Occipital lobe (tissue), 3 donors: ENCODE measurements at places on chromosomes 2 and 18.

DNA sequence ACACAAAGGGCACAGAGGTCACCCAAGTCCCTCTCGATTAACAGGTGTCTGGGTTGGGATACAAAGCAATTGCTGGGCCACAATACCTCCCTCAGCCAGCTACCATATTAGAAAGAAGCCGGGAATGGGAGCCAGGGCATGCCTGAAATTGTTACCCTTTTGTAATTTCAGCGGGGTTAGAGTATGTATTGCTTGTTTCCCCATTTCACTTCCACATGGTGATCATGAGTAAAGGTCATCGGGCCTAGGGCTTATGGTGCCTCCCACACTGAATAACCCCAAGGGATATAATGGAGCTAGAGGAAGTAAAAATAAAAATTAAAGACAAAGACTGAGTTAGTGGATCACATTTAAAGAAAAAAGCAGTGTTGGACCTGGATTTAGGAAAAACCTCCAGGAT is 437.2 kb upstream of the KLHL29 start:
- DNase-seq, result no peak

DNA sequence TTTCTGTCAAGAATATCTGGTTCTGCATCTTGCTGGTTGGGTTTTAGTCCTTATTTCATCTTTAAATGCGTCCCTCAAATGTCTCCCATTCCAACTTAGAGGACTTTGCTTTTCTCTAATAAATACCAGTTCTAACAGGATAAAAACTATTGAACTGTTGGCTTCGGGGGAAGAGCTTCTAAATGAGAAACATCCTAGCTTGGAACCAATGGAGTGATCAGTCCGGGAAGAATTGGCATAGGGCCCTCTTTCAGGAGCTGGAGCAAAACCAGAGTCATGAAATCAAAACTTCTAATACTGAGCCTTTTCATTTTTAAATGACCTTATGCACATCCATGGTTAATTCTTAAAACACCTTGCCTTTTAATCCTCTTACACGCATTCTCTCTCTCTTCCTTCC is 401.6 kb upstream of the SMIM21 start:
- no peak for DNase-seq

- DNase-seq, result no peak
Observed at GRCh38 chr2:118380915-118381653, 292.8 kb downstream of the INSIG2 start.

- DNase-seq, result no peak
Observed at GRCh38 chr2:47519604-47520301, 116.8 kb downstream of the MSH2 start.

- no peak for DNase-seq
Observed at GRCh38 chr2:44680983-44681531, 260.4 kb upstream of the SIX3 start.

DNA sequence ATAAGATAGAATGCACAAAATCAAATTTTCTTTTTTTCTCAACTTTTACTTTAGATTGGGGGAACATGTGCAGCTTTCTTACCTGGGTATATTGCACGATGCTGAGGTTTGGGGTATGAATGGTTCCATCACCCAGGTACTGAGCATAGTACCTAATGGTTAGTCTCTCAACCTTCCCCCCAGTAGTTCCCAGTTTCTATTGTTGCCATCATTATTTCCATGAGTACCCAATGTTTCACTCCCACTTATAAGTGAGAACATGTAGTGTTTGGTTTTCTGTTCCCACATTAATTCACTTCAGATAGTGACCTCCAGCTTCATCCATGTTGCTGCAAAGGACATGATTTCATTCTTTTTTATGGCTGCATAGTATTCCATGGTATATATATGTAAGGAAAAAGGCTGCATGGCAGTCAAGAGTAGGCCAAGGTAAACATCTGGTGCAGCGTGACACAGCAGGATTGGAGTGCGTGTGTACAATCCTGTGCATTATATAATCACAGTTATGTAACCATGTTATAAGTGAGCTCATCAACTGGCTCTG is 10.5 kb upstream of the C2orf42 start:
- no peak for DNase-seq

- no peak for DNase-seq
Observed at GRCh38 chr2:234643407-234643806, 146.5 kb upstream of the ARL4C start.

DNA sequence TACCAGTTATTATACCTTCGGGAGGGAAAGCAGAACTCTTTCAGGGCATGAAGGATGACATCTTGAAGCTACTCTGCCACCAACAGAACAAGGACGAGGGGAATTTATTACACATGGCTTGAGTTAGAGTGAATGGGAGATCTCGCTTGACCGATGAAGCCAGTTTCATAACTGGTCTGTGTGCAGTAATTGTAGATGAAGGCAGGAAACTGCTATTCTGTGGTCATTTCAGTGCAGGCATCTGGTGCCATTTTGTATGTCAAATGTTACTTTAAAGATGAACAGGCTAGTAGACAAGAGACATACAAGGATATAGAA is 20.5 kb downstream of the GREB1 start:
- no peak for DNase-seq

- no peak for DNase-seq
Observed at GRCh38 chr2:100110614-100111000, 31.8 kb downstream of the AFF3 start.

- DNase-seq, result no peak
Observed at GRCh38 chr2:240737512-240737911, 45.8 kb downstream of the AQP12A start.

GRCh38 chr2:32108111-32108510 is 44.8 kb downstream of the SPAST start:
- no peak for DNase-seq

DNA sequence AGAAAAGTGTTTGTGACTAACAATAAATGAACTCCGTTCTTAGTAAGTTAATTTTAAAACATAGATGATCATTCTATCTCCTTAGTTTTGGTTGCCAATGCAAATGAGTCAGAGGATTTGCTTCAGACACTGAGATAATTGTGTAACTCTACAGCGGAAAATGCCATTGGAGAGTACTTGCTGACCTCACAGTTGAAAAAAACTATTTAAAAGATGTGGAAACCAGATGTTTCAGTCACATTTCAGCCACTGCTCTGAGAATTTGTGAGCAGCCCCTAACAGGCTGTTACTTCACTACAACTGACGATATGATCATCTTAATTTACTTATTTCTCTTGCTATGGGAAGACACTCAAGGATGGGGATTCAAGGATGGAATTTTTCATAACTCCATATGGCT is at the start of gene TNFAIP6:
TNFAIP6 (plus strand) TSS at position 234 of the 400 bp plus-strand sequence; CDS start at position 309, 75 bp downstream.
- DNase-seq, result no peak

GRCh38 chr2:170249761-170250160 is 71.8 kb downstream of the MYO3B start:
- no peak for DNase-seq

DNA sequence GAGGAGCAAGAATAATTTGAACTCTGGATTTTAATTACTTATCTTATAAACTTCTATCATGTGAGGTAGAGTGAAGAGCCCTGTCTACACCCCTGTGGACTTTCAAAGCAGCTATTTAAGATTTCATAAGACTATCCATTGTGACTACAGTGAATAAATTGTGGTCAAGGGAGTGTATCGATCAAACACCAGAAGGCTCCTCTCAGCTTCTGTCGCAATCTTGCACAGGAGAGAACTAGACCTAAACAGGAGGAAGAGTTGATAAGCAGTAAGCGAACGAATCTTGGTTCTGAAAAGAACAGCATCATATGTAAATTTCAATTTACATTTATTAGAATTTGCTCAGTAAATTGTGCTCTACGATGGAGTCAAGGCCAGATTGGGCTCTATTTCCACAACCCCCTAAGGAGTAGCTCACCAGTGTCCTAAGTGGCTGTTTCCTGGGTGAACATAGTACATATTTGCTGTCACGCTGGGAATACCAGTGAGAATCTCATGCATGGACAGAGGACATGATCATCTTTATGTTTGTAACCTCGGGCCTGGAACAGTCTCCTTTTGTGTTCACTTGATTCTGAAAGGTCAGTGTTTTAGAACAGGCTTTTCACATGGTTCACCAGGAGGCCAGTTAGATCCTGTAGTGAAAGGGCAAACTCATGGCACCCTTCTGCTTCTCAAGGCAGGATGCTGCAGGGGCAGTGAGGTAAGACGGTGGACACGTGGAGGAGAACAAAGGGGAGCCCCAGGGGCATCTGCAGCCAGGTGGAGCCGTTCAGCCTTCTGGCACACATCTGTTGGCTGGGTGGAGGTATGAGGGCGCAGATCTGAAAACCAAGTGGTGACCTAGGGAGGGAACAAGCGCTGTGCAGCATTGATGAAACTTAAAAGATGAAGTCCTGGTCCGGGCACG is 33.3 kb downstream of the NPAS2 start:
- no peak for DNase-seq

- DNase-seq, result no peak
Observed at GRCh38 chr2:71606244-71606643, 152.9 kb downstream of the DYSF start.

GRCh38 chr18:11112286-11112685 is 37.1 kb downstream of the PIEZO2 start:
- no peak for DNase-seq

- no peak for DNase-seq
Observed at GRCh38 chr2:3956406-3956805, 253.0 kb downstream of the DCDC2C start.

GRCh38 chr18:37368110-37368954 is 197.3 kb downstream of the CELF4 start:
- DNase-seq, result no peak

DNA sequence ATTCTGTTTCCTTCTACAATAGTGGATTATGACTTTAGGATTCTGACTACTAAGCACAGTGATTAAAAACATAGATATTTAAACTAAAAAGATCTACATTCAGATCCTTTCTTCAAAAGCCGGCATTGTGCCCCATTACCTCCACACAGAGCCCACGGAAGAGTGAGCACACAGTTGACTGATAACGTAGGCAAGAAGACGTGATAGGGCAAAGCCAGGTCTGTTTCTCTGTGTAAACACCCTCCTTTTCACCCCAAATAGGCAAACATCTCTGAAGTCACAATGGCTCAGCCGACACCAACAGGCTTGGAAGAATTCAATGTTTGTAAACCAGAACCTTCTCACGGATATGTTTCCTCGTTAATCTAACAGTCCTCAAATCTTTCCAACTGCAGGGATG is 302.9 kb downstream of the CMPK2 start:
- no peak for DNase-seq

- no peak for DNase-seq
Observed at GRCh38 chr2:138713069-138713496, 67.1 kb downstream of the NXPH2 start.

- no peak for DNase-seq
Observed at GRCh38 chr18:13804305-13804704, 19.6 kb upstream of the MC5R start.

DNA sequence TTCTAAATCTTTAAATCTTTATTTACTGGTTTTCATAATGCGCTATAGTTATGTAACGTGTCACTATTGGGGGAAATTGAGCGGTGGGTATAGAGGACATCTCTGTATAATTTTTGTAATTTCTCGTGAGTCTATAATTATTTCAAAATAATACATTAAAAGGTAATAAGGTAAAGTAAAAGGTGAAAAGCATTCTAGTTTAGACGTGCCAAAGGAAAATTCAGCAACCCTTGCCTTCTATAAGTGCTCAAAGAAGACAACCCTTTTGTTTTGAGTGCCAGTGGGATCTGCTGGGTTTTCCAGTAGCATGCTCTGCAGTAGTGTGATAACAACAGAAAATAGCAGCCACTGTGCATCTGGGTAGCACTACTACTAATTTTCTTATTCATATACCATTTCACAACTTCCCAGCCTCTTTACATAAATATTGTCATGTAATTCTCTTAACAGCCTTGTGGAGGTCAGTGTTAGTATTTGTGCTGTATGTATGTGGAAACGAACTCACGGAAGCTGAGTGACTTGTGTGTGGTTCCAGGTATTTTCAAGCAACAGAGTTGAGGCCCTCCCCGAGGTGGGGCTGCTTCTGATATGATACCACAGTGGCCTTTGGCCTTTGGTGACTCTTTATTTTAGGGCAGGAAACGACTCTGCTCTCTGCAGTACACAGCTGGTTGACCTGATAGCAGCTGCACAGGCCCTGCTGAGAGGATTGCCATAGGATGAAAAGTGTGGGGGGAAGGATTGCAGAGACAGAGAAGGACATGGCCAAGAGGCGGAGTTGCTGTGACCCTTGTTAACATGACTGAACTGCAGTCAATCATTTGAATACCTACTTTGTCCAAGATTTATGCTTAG is 104.5 kb downstream of the TDRD15 start:
- DNase-seq, result no peak

- no peak for DNase-seq
Observed at GRCh38 chr2:238777369-238778067, 70.4 kb upstream of the TWIST2 start.

- DNase-seq, result no peak
Observed at GRCh38 chr2:96103187-96103601, 13.2 kb downstream of the ADRA2B start.

DNA sequence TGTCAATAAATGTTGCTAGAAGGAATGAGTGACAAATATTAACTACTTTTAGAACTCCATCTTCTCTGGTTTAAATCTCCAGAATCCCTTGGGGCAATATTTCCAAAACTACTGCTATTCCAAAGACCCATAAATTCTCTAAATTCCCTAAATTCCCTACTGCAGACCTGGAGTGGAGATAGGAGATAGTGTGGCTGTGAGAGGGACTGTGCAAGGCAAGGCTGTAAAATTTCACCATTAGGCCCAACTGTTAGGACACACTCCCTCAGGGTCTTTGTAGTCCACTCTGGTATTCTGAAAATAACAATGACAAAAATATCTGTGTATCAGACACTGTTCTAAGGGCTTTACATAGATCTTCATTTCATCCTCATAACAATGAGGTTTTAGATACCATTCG is 67.9 kb downstream of the MYL12B start:
- DNase-seq, result no peak

DNA sequence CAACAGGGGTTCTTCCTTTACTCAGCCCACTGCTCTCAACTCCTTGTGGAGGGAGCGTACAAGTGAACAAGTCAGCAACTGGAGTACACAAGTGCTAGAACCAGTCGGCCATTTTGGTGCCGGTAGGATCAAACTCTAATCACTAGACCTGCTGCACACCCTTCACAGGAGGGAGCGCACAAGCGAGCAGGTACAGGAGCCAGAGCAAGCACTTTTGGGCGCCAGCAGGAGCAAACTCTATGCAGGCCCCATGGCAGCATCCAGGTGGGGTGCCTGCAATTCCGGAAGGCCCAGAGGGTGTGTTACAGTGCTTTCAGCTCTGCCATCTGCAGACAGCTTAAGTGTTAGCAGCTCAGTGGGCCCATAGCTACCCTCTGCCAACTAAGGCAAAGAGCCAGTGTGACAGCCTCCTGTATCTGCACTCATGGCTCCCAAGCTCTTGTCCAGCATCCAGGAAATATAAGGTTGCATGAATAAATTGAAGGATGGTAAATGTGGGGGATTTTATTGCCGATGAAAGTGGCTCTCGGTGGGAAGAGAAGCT is 426.1 kb downstream of the DCC start:
- no peak for DNase-seq

GRCh38 chr2:120944575-120944974 is 208.9 kb downstream of the GLI2 start:
- DNase-seq, result no peak
